Activated T-cell treated with anti-CD3 and anti-CD28 coated beads, Interleukin-2, amount 50 U/mL, for 72 hours (primary cell): ENCODE measurements at places on chromosomes 7 and 10. TPM values are rescaled to one million over a fixed set of nuclear protein-coding genes. Genes with fewer than 3 reads are reported as not detected.
A peak's percentile ranks its signal among the peaks of the same experiment; 100 is the strongest.

MGMT gene
- total RNA-seq = 19.2 TPM

KCND2 gene
- not detected for total RNA-seq

GRCh38 chr10:75969031-75969430 is 537.6 kb downstream of the LRMDA start:
- no peak for DNase-seq

GRCh38 chr10:74011770-74012169 is 13.9 kb downstream of the VCL start:
- no peak for DNase-seq

RPP38 gene
- 21.0 TPM for total RNA-seq

GRCh38 chr7:42127232-42127622 is 109.8 kb downstream of the GLI3 start:
- DNase-seq = no peak

GRCh38 chr10:102763037-102763607 is 19.4 kb downstream of the WBP1L start:
- no peak for DNase-seq

GRCh38 chr7:4361774-4362173 is 320.3 kb upstream of the FOXK1 start:
- no peak for DNase-seq

EPDR1 gene
- total RNA-seq = 2.6 TPM

DNA sequence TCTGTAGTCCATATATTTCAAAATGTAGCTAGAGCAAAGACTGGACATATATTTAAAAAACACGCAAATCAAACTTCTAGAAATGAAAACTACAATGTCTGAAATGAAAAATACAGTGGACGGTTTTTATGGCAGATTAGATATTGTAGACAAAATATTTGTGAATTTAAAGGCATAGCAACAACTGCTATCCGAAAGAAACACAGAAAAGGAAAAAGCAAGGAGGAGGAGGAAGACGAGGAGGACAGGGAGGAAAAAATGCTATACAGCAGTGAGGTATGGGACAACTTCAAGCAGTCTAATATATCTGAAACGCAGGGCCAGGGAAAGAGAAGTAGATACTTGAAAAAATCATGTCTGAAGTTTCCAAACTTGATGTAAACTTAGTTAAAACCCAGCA is 13.3 kb downstream of the WASL start:
- DNase-seq = no peak

ASAH2B gene
- total RNA-seq = 12.0 TPM

GRCh38 chr7:93992421-93993110 is 11.6 kb downstream of the BET1 start:
- DNase-seq = no peak

GRCh38 chr10:66534866-66535265 is 391.0 kb upstream of the LRRTM3 start:
- no peak for DNase-seq

SFMBT2 gene
- 42.1 TPM for total RNA-seq

GRCh38 chr7:120060875-120061274 is 212.1 kb upstream of the KCND2 start:
- no peak for DNase-seq

GRCh38 chr10:30579574-30579973 is 50.0 kb downstream of the LYZL2 start:
- no peak for DNase-seq

GRCh38 chr10:62788861-62789467 is 15.6 kb upstream of the ADO start:
- no peak for DNase-seq

DNA sequence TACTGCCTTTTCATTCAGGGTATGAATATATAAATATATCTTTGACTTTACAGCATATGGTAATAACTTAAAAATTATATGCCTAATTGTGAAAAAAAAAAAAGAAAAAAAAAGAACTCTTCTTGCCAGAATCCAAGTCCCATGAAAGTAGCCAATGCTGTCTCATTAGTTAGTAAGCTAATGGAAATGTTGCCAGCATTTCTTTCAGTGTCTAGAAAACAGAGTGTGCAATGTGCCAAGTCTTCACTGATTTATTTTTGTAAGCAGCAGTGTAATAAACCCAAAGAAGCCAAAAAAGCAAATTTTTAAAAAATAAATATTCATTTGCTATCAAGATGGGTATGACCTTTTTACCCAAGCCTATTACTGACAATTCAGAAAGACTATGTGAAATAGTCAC is 31.1 kb upstream of the LRRN3 start:
- DNase-seq = no peak

VENTX gene
- not detected for total RNA-seq

PUS7 gene
- 14.5 TPM for total RNA-seq

- DNase-seq = no peak
These were observed 39.4 kb upstream of the SLC25A13 start for GRCh38 chr7:96361116-96361857.

GRCh38 chr7:99990460-99990852 is 14.6 kb upstream of the AZGP1 start:
- DNase-seq = no peak

DNA sequence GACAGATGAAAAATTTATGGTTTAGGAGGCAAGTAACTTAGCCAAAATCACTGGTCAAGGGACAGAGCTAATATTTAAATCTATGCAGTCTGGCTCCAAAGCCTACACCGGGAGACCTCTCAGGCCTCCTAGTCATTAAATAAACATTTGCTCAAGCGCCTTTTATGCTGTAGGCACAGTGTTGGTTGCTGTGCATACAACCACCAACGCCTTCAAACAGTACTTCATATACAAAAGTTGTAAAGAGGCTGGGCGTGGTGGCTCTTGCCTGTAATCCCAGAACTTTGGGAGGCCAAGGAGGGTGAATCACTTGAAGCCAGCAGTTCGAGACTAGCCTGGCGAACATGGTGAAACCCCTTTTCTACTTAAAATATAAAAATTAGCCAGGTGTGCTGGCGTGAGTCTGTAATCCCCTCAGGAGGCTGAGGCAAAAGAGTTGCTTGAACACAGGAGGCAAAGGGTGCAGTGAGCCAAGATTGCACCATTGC is 159.8 kb downstream of the MAGI2 start:
- DNase-seq = no peak

- DNase-seq = no peak
These were observed 14.7 kb downstream of the OGA start for GRCh38 chr10:101803511-101803910.

GRCh38 chr7:99374111-99375064 is at the start of gene ARPC1B:
TSS of gene ARPC1B (plus strand) at chr7:99374730. CDS start at chr7:99385715, 10,985 bp downstream.
- peak; percentile 88 for DNase-seq

GRCh38 chr7:51428217-51428887 is 111.7 kb upstream of the COBL start:
- DNase-seq = no peak

NUTM2A gene
- total RNA-seq = 0.19 TPM

ACSM6 gene
- not detected for total RNA-seq

- DNase-seq = no peak
These were observed 152.5 kb downstream of the PLXDC2 start for GRCh38 chr10:19968745-19969144.

DNA sequence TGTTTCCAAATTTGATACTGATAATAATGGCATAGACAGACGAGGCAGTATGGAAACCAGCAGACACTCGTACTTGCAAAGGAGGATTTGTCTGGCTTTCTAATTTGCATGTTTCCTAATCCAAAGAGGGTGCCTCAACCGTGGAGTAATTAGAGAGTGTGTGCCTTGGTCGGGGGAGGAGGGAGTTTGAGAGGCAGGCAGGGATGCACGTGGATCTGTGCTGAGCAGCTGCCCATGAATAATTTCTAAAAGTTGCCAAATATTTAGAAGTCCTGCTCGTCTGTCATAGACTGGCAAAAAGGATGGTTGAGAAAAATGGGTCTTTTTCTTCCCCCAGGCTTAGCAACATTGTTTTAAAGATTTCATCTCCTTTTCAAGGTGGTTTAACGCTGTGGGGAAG is 69.4 kb downstream of the PTPRE start:
- no peak for DNase-seq

- peak; percentile 60 for DNase-seq
These were observed 5.3 kb downstream of the FRMD4A start for GRCh38 chr10:14325325-14325955.

GIMAP4 gene
- total RNA-seq = 114 TPM

SPRN gene
- not detected for total RNA-seq

GRCh38 chr7:106071356-106071998 is 40.6 kb downstream of the SYPL1 start:
- DNase-seq = peak; percentile 54

FGFBP3 gene
- total RNA-seq = 1.1 TPM

- DNase-seq = no peak
These were observed 22.8 kb downstream of the MAD1L1 start for GRCh38 chr7:2209961-2210323.

DNA sequence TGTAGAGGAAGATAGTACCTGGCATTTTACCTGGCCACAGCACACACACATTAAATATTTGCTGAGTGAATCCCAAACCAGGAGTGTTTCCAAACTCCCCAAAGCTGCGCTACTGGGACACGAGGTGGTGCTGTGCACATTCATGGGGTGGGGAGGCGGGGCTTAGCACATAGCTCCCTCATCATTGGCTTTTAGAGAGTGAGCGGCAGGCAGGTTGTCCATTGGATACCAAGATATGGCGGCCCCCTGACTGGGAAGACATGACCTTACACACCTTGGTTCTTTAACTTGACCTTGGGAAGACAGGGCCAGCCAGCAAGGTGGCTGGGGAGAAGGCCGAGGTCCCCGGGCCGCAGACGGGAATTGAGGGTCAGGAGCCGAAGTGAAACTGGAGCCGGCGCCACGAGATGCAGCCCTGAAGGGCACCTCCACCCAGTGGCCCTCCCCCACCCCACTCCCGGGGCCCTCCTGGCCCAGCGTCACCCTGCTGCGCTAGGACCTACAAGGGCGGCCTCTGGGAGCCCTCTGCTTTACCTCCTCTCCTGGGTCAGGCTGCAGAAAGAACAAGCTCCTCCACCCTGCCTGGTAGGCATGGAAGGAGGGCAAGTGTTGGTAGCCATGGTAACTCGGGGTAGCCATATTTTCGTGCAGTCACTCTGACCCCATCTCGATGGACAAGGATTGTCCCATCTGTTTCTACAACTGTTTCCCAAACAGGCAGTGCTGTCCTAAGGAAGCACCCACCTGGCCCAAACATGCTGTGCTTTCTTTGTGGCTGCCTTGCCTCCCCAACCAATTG is 24.0 kb downstream of the TMEM176A start:
- no peak for DNase-seq

DNA sequence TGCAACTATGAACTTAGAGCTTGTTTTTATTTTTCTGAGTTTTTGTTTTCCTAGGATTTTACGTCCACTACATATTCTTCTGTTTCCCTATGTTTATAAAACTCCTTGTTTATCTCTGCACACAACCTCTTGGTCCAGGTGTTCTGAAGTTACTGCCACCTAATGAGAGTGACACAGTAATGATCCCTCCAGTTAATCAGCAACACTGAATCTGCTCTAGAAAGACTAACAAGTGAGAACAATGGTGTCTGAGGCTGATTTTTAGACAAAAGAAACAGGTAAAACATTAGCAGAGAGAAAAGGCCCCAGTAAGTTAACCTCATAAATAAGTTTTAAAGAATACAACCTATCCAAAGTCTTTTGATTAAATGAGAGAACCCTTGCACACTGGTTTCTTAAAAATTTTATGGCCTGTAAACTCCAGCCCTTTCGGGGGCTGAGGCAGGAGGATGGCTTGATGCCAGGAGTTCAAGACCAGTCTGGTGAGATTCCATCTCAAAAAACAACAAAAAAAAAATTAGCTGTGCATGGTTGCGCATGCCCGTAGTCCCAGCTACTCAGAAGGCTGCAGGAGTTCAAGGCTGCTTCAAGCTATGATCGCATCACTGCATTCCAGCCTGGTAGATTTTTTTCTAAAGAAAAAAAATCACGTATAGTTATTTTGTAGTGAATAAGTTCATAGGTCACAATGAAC is 397.6 kb downstream of the MAGI2 start:
- DNase-seq = no peak

- DNase-seq = no peak
These were observed 17.6 kb upstream of the BAZ1B start for GRCh38 chr7:73539709-73540108.

SLC18A3 gene
- total RNA-seq = not detected

GRCh38 chr7:66304536-66304935 is 99.4 kb downstream of the TPST1 start:
- no peak for DNase-seq

NCF1 gene
- total RNA-seq = 3.8 TPM

ADCYAP1R1 gene
- 0.12 TPM for total RNA-seq
